ENCODE measurements at places on chromosomes 1 and 21.

DNA sequence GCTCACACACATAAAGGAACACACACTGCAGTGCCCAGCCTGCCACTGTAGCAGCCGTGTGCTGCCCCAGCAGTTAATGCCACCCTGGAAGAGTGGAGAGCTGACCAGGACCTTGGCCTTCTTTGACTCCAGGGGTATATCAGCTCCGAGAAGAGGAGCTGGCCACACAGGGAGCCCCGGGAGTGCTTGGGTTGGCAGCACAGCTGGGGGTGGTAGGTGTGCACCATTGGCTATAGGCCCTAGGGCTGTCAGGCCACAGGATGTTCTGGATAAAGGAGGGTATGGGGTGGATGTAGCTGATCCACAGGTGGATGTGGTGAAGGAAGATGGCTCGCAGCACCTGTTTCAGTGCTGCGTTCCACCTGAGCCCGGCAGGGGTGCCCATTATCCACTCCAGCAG, 640.5 kb downstream of the PLPP3 start:
- DNase-seq = no peak

DNA sequence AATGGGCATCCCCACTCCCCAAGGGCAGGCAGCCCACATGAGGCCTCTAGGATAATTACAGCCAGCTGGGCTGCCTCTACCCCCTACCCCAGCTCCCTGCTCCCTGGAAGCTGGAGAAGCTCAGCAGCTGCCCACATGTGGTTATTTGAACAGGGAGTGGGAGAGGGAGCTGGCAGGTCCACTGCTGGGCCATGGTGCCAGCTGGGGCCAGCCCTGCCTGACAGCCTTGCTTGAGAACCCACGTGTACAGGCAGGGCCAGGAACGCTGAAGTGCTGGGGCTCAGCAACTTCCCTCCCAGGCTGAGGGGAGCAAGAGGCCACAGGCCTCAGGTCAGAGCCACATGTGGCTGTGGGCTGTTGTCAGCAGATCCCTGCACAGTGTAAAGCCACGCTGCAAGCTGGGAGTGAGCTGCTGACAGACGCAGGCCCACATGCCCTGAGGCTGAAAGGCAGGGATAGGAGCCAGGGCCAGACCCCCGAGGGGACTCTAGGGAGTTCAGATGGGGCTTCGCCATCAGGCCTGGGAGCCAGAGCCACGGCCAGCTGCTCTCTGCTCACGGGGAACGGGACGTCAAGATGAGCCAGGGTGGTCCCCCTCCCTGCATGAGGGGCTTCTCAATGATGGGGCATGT, 129.0 kb downstream of the SYF2 start:
- DNase-seq = no peak

DNA sequence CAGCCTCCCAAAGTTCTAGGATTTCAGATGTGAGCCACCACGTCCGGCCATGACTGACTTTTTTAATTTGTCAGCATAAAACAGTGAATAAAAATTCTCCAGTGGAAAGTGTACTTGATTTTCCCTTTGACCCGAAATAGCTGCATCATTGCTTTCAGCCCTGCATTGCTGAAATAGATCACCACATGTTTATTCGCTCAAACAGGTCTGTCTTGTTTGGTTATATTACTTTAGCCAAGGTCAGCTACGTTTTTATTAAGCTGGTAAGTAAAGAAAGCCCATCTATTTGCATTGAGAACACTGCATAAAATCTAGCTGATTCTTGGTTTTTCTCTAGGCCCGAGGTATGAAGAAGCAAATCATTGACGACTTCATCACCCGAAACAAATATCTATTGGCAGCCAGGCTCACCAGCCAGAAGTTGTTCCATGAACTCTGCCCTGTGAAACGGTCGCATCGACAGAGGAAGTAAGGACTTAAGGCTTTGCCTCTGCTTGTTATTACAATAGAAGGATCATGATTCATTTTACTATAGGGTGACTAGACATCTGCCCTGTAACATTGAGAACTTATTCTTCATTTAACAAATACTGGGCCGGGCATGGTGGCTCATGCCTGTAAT, 25.6 kb downstream of the AGMAT start:
- no peak for DNase-seq

DNA sequence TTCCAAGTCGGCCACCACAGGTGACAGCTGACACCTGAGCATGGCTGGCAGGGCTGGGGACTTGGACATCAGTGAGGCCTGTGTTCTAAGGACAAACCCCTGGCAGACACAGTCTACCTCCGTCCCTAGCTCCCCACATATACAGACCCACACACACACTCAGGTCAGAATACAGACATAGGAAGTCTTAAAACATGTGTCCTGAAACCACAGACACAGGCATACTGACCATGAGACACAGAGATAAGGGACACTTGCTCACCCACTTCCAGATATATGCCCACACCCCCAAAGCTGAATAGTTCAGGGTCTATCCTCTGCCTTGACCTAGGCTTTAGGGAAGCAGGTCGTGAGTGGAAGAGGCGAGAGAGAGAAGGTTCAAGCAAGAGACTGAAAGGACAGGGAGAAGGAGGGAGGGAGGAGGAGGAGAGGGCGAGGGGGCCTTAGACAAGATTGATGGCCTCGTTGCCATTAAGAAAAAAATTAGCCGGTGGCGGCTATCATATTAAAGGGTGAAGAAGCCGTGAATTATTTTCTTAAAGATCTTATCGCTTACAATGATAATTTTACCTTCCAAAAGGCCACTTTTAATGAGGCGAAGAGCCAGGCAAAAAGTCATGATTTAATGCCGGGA, 49.9 kb downstream of the TMEM53 start:
- DNase-seq = no peak

- DNase-seq = no peak
Observed at GRCh38 chr1:181789395-181789794, 272.1 kb downstream of the ZNF648 start.

DNA sequence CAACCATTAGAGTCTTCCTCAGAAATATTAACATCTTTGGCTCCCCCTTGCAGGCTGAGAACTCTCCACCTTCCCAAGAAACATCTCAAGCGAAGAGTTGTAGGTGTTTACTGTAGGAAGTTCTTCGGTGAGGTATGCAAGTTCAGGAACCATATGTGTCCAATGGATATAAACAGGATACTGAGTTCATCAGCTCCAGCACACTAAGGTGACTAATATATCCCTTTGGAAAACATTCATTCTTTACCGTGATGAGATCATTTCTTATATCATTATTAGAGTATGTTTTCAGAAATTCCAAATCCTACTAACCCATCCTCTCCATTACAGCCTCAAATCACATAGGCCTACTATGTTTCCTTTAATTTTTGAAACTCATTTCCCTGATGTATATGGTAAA, 37.3 kb upstream of the PRMT6 start:
- no peak for DNase-seq
